ENCODE measurements at places on chromosomes 3 and 15. TPM values are rescaled to one million over a fixed set of nuclear protein-coding genes. Genes with fewer than 3 reads are reported as not detected.

Gene CSPG4
- 0.07 TPM for total RNA-seq

Gene CLDND1
- total RNA-seq, result 57.8 TPM

Gene SLC12A1
- total RNA-seq, result not detected

Gene ZDHHC19
- 0.15 TPM for total RNA-seq

Gene CIDEC
- 6.6 TPM for total RNA-seq

Gene GATA2
- 5.4 TPM for total RNA-seq

Gene TRAT1
- total RNA-seq, result not detected

Gene FBN1
- 6.9 TPM for total RNA-seq

Gene ATP13A5
- not detected for total RNA-seq

Gene ZNF385D
- not detected for total RNA-seq

Gene RHCG
- 33.0 TPM for total RNA-seq

Gene AHSG
- total RNA-seq, result not detected

Gene TTLL13
- 0.61 TPM for total RNA-seq

Gene HDC
- total RNA-seq, result not detected

Gene RTP3
- not detected for total RNA-seq

Gene KIF15
- total RNA-seq, result 12.3 TPM

Gene CTXND1
- 0.02 TPM for total RNA-seq

Gene DAPK2
- total RNA-seq, result 3.8 TPM

Gene DISP2
- total RNA-seq, result 1.2 TPM

Gene GOLGA6D
- 0.12 TPM for total RNA-seq

Gene SLC28A2
- total RNA-seq, result not detected

Gene RARRES1
- 9.2 TPM for total RNA-seq

Gene MEX3B
- 4.0 TPM for total RNA-seq

Gene CPNE9
- 0.10 TPM for total RNA-seq

Gene AMOTL2
- total RNA-seq, result 36.3 TPM

Gene CCR1
- total RNA-seq, result not detected

Gene SLCO2A1
- total RNA-seq, result not detected
